Activated CD8-positive, alpha-beta memory T cell treated with anti-CD3 and anti-CD28 coated beads, Interleukin-2, amount 10 ng/mL, durations not matched to agents 7 days and 5 days (primary cell): ENCODE measurements at places on chromosomes 4 and X. TPM values are rescaled to one million over a fixed set of nuclear protein-coding genes. Genes with fewer than 3 reads are reported as not detected.

GRCh38 chrX:119072744-119073143 is at the start of gene CT47C1:
Gene CT47C1 (plus strand): TSS chrX:119072993. CDS start chrX:119073226, 233 bp downstream.
- no peak for DNase-seq
- no peak within 1 kb of the TSS for H3K27ac ChIP-seq
- no peaks in the 10 kb centered on the region for H3K36me3 ChIP-seq
- H3K27me3 ChIP-seq: no peaks in the 10 kb centered on the region
- no peak within 1 kb of the TSS for H3K4me3 ChIP-seq

- H3K27ac ChIP-seq: no peak overlapping the region
- no peak overlapping the region for H3K4me3 ChIP-seq
- H3K27me3 ChIP-seq: peaks cover 7% of the 10 kb centered on the region
These were observed 168.9 kb downstream of the DCLK2 start for GRCh38 chr4:150247184-150247583.

- H3K4me1 ChIP-seq: peaks cover 19% of the 10 kb centered on the region
- H3K4me3 ChIP-seq: peak overlapping the region; percentile 71
- peak; percentile 40 for DNase-seq
- no peaks in the 10 kb centered on the region for H3K27me3 ChIP-seq
These were observed 27.1 kb downstream of the PAK3 start for GRCh38 chrX:111123125-111123524.

Gene SSX3
- total RNA-seq: not detected

GRCh38 chrX:105297041-105297440 is 76.5 kb upstream of the TEX13A start:
- H3K27ac ChIP-seq: no peak overlapping the region
- H3K27me3 ChIP-seq: no peaks in the 10 kb centered on the region
- no peaks in the 10 kb centered on the region for H3K36me3 ChIP-seq
- no peak for DNase-seq
- no peak overlapping the region for H3K4me3 ChIP-seq
- H3K4me1 ChIP-seq: no peaks in the 10 kb centered on the region

DNA sequence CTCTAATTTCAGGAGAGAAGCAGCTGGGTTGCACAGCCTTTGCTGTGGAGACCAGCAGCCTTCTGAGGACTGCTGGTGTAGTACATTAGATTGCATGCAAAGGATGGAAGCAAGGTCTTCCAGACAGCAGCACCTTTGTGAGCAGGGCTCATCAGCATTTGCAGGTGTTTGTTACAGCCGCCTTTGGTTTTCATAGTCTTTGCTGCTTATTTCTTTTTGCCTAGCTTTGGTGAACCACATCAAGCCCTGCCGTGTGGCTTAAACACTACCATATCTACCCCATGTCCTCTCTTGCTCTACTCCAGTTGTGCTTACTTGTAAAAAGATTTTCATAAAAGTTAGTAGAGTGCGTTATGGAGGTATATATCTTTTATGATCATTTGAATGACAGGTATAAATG is 57.5 kb downstream of the MTM1 start:
- peaks cover 7% of the 10 kb centered on the region for H3K4me1 ChIP-seq
- no peaks in the 10 kb centered on the region for H3K27me3 ChIP-seq
- no peak overlapping the region for H3K27ac ChIP-seq

- no peak for DNase-seq
- H3K4me1 ChIP-seq: no peaks in the 10 kb centered on the region
- no peaks in the 10 kb centered on the region for H3K27me3 ChIP-seq
These were observed at the start of gene UGT2A2 for GRCh38 chr4:69639542-69639941. Gene UGT2A2 (minus strand): TSS chr4:69639642. CDS start chr4:69639640, 2 bp downstream.
